Naive B cell (primary cell): ENCODE measurements at places on chromosomes 4 and X. TPM values are rescaled to one million over a fixed set of nuclear protein-coding genes. Genes with fewer than 3 reads are reported as not detected.

DNA sequence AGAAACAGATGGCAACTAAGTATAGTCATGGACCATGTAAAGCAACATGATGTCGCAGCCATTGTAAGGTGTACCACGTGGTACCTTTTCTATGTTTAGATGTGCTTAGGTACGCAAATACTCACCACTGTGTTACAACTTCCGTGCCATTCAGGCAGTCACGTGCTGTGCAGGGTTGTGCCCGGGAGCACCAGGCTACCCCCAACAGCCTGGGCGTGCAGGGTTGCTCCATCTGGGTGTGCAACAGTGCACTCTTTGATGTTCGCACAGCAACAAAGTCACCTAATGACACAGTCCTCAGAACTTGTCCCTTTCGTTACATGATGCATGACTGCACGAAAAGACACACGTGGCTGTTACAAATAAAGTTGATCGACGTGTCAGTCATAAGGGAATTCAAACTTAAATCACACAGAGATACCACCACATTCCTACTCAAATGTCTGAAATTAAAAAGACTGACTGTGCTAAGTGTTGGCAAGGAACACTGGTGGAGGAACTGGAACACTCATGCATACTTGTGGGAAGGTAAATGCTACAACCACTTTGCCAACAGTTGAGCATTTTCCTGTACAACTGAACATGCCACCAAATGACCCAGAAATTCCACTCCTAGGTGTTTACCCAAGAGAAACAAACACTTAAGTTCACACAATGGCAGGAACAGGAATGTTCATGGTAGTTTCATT lies 24.3 kb downstream of the CPLX1 start:
- H3K4me3 ChIP-seq, result no peak overlapping the region
- H3K27ac ChIP-seq, result no peak overlapping the region
- H3K27me3 ChIP-seq, result peaks cover 43% of the 10 kb centered on the region
- peaks cover 6% of the 10 kb centered on the region for H3K36me3 ChIP-seq
- DNase-seq, result no peak

GRCh38 chr4:25310066-25310802 lies 2.3 kb upstream of the ZCCHC4 start:
- H3K27ac ChIP-seq, result peak overlapping the region; percentile 77
- H3K4me3 ChIP-seq, result peak overlapping the region; percentile 13
- H3K27me3 ChIP-seq, result no peaks in the 10 kb centered on the region
- H3K4me1 ChIP-seq, result peaks cover 55% of the 10 kb centered on the region
- no peaks in the 10 kb centered on the region for H3K36me3 ChIP-seq

DNA sequence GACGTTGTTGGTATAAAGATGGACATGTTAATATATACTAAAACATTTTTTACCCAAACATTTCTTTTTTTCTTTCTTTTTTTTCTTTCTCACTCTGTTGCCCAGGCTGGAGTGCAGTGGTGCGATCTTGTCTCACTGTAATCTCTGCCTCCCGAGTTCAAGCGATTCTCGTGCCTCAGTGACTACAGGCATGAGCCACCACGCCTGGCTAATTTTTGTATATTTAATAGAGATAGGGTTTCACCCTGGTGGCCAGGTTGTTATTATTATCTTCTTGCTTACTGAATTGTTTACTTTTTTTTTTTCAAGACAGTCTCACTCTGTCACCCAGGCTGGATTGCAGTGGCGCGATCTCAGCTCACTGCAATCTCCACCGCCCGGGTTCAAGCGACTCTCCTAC lies 68.8 kb downstream of the HOPX start:
- H3K4me1 ChIP-seq, result no peaks in the 10 kb centered on the region
- no peaks in the 10 kb centered on the region for H3K27me3 ChIP-seq
- DNase-seq, result no peak
- H3K27ac ChIP-seq, result no peak overlapping the region

DNA sequence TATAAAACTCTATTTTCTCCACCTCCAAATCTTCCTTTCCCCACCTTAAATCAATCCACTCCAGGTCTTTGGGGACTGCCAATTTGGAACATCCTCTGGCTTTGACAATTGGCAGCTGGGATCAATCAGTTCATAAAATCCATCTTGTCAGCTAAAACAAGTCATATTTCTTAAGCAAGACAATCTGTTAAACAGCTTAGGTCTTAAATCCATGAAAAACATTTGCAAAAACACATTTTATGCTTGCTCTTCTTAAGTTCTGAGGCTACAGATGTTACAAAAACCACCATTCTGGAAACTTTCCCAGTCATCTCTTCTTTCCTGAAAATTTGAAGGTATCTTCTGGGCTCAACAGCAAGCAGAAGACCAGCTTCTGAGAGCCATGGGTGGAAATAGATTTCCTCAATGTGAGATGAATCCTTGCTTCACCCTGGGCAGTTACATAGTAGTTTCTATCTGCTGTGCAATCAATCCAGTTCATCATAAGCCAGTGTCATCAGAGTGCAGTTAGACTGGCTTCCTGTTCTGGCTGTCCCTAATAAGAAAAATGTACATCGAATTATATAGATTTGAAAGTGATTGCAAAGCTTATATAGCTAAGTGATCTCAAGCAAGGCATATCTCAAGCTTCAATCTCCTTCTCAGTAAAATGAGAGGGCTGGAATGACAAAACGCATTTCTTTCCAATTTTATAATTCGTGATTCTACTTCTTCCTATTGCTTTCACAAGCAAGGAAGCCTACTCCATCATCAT lies 402.7 kb upstream of the INTU start:
- H3K36me3 ChIP-seq, result no peaks in the 10 kb centered on the region
- H3K4me3 ChIP-seq, result no peak overlapping the region
- DNase-seq, result no peak
- H3K27ac ChIP-seq, result no peak overlapping the region

DNA sequence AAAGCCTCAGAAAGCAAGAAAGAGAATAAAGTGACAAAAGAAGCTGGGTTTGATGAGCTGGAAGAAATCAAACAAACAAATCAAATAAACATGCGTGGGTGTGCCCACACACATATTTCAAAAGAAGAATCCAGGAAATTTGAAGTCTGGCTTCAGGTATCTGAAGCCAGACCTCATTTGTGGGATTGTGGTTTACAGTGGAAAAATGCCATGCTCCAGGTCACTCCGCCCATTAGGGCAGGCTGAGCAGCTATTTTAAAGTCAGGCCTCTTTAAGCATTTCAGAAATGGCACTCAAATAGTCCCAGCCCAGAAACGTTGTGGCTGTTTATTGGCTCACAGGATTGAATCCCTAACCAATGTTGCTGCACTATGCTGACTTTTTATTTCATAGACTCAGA lies 226.1 kb upstream of the F9 start:
- H3K4me3 ChIP-seq, result no peak overlapping the region
- H3K4me1 ChIP-seq, result no peaks in the 10 kb centered on the region
- no peak overlapping the region for H3K27ac ChIP-seq
- H3K36me3 ChIP-seq, result peaks cover 22% of the 10 kb centered on the region

DNA sequence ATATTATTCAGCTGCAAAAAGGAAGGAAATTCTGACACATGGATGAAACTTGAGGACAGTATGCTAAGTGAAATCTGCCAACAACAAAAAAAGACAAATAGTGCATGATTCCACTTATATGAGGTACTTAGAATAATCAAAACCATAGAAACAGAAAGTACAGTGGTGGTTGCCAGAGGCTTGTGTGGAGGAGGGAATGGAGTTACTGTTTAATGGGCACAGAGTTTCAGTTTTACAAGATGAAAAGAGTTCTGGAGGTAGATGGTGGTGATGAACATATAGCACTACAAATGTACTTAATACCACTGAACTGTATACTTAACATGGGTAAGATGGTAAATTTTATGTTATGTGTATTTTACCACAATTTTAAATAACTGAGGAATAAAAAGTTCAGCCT lies 212.0 kb upstream of the KLF3 start:
- no peaks in the 10 kb centered on the region for H3K27me3 ChIP-seq
- no peak overlapping the region for H3K4me3 ChIP-seq
- no peak for DNase-seq
- H3K27ac ChIP-seq, result no peak overlapping the region

- DNase-seq, result no peak
- no peaks in the 10 kb centered on the region for H3K27me3 ChIP-seq
- H3K4me3 ChIP-seq, result no peak overlapping the region
- H3K27ac ChIP-seq, result no peak overlapping the region
- no peaks in the 10 kb centered on the region for H3K36me3 ChIP-seq
Observed at GRCh38 chr4:15063341-15063740, 61.1 kb downstream of the CPEB2 start.

- no peak overlapping the region for H3K27ac ChIP-seq
- H3K4me3 ChIP-seq, result peak overlapping the region; percentile 26
- H3K36me3 ChIP-seq, result no peaks in the 10 kb centered on the region
- DNase-seq, result no peak
- no peaks in the 10 kb centered on the region for H3K27me3 ChIP-seq
Observed at GRCh38 chrX:154540897-154541535, 5.6 kb downstream of the G6PD start.

Gene RASGEF1B
- 75.9 TPM for polyA plus RNA-seq

Gene CFP
- 0.94 TPM for polyA plus RNA-seq

Gene CD38
- 12.8 TPM for polyA plus RNA-seq
